ENCODE measurements at places on chromosomes 12 and 14. TPM values are rescaled to one million over a fixed set of nuclear protein-coding genes. Genes with fewer than 3 reads are reported as not detected.

CMTM5 gene
- 1.3 TPM for total RNA-seq

RFX4 gene
- 9.4 TPM for total RNA-seq

SERPINA10 gene
- total RNA-seq: not detected

GLTP gene
- total RNA-seq: 10.6 TPM

MED13L gene
- 386 TPM for total RNA-seq
